ENCODE measurements at places on chromosomes 2 and 18.
A peak's percentile ranks its signal among the peaks of the same experiment; 100 is the strongest.

- H3K27me3 ChIP-seq: no peaks in the 10 kb centered on the region
- no peak overlapping the region for H3K27ac ChIP-seq
- H3K4me1 ChIP-seq: peaks cover 16% of the 10 kb centered on the region
- no peak overlapping the region for H3K4me3 ChIP-seq
- no peaks in the 10 kb centered on the region for H3K36me3 ChIP-seq
Observed at GRCh38 chr2:17587469-17587868, 47.0 kb downstream of the VSNL1 start.

- no peaks in the 10 kb centered on the region for H3K36me3 ChIP-seq
- H3K27me3 ChIP-seq: peaks cover 1% of the 10 kb centered on the region
- H3K27ac ChIP-seq: peak overlapping the region; percentile 49
- peaks cover 37% of the 10 kb centered on the region for H3K4me1 ChIP-seq
Observed at GRCh38 chr2:138035608-138036217, 71.4 kb downstream of the HNMT start.

- no peak overlapping the region for H3K27ac ChIP-seq
- peaks cover 5% of the 10 kb centered on the region for H3K36me3 ChIP-seq
- no peak for DNase-seq
- H3K4me3 ChIP-seq: no peak overlapping the region
- H3K4me1 ChIP-seq: no peaks in the 10 kb centered on the region
- H3K27me3 ChIP-seq: no peaks in the 10 kb centered on the region
Observed at GRCh38 chr18:26901020-26901419, 35.5 kb upstream of the AQP4 start.

DNA sequence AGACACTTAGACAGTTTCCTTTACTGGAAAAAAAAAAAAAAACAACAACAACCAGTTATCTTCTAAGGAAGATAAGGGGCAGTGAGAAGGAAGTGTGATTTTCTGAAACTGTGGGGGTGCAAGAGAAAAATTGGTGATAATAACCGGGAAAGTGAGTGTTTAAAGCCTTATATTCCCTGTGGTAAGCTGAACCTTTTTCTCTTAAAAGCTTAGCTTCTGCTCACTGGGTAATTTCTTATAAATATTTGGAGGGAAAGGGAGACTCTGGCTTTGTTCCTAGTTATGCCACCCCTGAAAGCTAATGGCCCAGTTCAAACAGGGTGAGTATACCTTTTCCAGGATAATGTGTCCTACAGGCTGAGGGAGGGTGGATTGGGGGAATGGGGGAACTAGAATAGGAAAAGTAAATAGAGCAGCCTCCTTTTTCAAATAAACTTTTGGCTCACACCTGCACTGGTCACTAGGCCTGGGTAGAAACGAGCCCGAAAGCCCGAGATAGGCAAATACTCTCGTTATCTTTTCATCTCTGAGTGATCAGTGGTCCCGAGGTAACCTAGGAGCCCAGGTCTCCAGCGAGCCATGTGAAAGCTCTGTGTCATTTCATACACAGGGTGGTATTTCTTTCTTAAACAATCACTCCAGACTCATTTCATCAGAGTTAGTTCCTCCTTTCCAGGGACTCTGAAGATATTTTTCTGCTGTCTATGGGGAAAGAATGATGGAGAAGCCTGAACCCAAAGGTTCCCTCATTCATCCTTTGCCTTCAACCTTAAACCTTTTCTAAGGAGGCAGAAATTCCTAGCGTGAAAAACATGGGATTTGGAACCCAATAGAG is 15.5 kb upstream of the SRBD1 start:
- H3K4me1 ChIP-seq: no peaks in the 10 kb centered on the region
- no peaks in the 10 kb centered on the region for H3K36me3 ChIP-seq
- peaks cover 5% of the 10 kb centered on the region for H3K27me3 ChIP-seq
- H3K27ac ChIP-seq: no peak overlapping the region
- H3K4me3 ChIP-seq: no peak overlapping the region
- no peak for DNase-seq

GRCh38 chr2:16417726-16418125 is 247.9 kb downstream of the CYRIA start:
- H3K27ac ChIP-seq: no peak overlapping the region
- H3K4me1 ChIP-seq: peaks cover 11% of the 10 kb centered on the region
- no peak for DNase-seq
- H3K4me3 ChIP-seq: no peak overlapping the region
- H3K27me3 ChIP-seq: no peaks in the 10 kb centered on the region
- peaks cover 4% of the 10 kb centered on the region for H3K36me3 ChIP-seq

GRCh38 chr2:210027608-210028007 is 25.2 kb downstream of the RPE start:
- no peak overlapping the region for H3K4me3 ChIP-seq
- peaks cover 22% of the 10 kb centered on the region for H3K36me3 ChIP-seq
- no peak overlapping the region for H3K27ac ChIP-seq
- no peak for DNase-seq

DNA sequence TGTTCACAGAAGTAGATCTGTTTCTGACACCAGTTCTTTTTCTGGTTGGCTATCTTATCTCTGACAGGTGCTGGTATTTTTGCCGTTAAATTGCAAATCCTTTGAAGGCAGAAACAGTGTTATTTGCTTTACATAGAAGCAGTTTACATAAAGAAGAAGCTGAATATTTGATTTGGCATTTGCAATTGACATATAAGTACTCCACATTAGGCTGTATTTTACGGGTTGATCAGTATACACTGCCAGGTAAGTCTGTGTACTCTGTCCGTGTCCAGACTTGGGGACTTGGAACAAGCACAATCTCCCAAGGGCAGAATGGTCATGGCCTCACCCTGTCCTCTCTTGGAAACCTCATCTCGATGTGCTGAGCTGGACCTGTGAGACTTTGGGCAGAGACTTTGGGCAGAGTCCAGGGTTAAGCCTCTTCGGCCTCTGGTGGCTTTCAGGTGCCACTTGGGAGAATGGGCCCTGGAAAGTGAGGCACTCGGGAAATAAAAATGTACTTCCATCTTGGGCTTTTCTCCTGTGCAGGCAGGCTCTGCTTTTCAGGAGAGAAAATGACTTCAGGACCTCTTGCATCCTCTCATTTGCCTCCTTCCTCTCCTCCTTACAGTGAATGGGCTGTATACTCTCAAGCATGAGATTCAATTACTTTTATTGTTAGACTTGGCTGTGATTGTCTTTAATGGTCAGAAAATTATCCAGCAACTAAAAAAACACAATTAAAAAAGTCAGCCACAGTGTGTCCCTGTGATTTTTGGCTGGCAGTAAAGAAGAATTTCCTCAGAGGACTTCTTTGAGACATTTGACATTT is 108.5 kb downstream of the RAPGEF4 start:
- H3K27ac ChIP-seq: no peak overlapping the region
- H3K4me3 ChIP-seq: no peak overlapping the region
- no peaks in the 10 kb centered on the region for H3K27me3 ChIP-seq

DNA sequence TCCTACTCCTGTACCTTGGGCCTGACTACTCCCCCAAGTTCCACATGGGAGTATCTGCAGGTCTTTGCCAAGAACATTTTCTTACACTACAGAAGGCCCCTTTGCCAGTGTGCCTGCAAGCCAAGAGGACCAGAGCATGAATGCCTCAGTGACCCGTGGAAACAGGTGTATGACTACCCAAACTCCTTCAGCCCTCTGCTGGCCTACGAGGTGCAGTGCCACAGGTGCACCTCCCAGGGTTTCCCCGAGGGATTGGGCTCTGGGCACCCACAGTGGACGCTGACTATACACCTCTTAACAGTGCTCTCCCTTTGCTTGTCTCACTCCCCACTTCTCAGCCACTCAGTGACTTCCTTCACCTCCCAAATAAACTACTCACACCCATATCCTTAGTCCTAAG is 91.4 kb downstream of the COL6A3 start:
- no peak for DNase-seq
- peaks cover 60% of the 10 kb centered on the region for H3K4me1 ChIP-seq
- H3K36me3 ChIP-seq: peaks cover 1% of the 10 kb centered on the region
- no peak overlapping the region for H3K4me3 ChIP-seq
- no peak overlapping the region for H3K27ac ChIP-seq

- peaks cover 2% of the 10 kb centered on the region for H3K4me1 ChIP-seq
- no peak for DNase-seq
- H3K4me3 ChIP-seq: no peak overlapping the region
- no peaks in the 10 kb centered on the region for H3K36me3 ChIP-seq
- peaks cover 2% of the 10 kb centered on the region for H3K27me3 ChIP-seq
Observed at GRCh38 chr2:49029406-49029805, 124.9 kb downstream of the FSHR start.

DNA sequence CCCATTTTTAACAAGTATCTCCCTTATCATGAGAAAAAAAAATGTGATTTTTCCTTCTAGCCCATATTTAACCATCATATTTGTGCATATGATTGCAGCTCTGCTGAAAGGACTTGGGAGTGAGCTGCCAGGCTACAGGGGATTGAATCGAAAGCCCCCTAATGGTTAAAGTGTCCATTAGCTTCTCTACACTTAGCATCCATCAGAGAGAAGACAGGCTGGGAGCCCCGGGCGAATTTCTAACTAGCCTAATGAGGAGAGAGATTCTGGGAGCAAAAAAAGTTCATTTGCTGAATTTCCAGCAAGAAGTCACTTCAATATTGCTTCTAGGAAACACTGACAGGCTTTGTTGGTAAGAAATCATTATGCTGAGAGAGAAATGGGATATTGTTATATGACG is 848.8 kb downstream of the TDRD15 start:
- H3K27ac ChIP-seq: no peak overlapping the region
- no peak overlapping the region for H3K4me3 ChIP-seq

DNA sequence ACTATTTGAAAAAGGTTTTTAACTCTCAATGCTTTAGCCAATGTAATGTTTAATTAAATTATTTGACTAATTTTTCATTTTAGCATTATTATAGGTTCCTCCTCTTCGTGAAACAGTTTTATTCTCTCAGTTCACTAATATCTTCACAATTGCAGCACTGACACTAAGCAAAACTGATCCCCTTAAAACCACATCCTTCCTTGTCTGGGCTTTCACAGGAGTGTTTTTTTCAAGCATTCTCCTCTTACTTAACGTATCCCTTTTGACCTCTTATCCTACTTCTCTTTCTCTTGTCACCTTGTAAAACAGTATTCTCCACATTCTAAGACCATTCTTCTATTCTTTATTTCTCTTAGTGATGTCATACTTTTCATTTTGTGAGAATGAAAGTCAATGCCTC is 112.8 kb downstream of the DSC3 start:
- no peak for DNase-seq
- H3K4me1 ChIP-seq: peaks cover 15% of the 10 kb centered on the region
- no peaks in the 10 kb centered on the region for H3K36me3 ChIP-seq
- H3K27me3 ChIP-seq: no peaks in the 10 kb centered on the region
- no peak overlapping the region for H3K27ac ChIP-seq

- H3K27ac ChIP-seq: no peak overlapping the region
- H3K27me3 ChIP-seq: peaks cover 68% of the 10 kb centered on the region
- no peaks in the 10 kb centered on the region for H3K4me1 ChIP-seq
- no peak overlapping the region for H3K4me3 ChIP-seq
- no peaks in the 10 kb centered on the region for H3K36me3 ChIP-seq
- no peak for DNase-seq
Observed at GRCh38 chr18:47558110-47558750, 306.8 kb upstream of the SKOR2 start.

- peak overlapping the region; percentile 95 for H3K27ac ChIP-seq
- H3K36me3 ChIP-seq: peaks cover 15% of the 10 kb centered on the region
- H3K4me1 ChIP-seq: peaks cover 44% of the 10 kb centered on the region
Observed at GRCh38 chr2:96824079-96824870, 8.2 kb downstream of the CNNM3 start.

- H3K4me3 ChIP-seq: no peak overlapping the region
- H3K27ac ChIP-seq: no peak overlapping the region
- no peaks in the 10 kb centered on the region for H3K27me3 ChIP-seq
- peaks cover 18% of the 10 kb centered on the region for H3K36me3 ChIP-seq
- no peaks in the 10 kb centered on the region for H3K4me1 ChIP-seq
Observed at GRCh38 chr2:119786295-119786694, 26.6 kb downstream of the PTPN4 start.

DNA sequence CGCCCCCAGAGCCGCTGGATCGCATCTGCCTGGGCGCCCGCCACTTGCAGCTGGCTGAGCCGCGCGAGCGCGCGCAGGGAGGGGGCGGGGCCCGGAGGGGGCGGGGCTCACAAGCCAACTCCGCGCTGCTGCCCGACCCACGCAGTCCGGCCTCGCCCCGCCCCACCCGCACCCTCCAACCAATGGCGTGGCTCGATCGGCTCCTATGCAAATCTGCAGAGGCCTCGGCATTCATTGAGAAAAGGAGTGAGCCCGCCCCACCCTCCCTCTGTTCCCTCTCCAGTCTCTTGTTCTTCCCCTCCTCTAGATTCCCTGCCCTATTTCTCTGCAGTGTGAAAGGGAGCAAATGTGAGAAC is at the start of gene ALK:
Gene ALK (minus strand): TSS at position 27 of the 356 bp plus-strand sequence. CDS start 927 bp downstream, outside the sequence.
- peaks cover 7% of the 10 kb centered on the region for H3K4me1 ChIP-seq
- peak within 1 kb of the TSS; percentile 52 for H3K4me3 ChIP-seq

DNA sequence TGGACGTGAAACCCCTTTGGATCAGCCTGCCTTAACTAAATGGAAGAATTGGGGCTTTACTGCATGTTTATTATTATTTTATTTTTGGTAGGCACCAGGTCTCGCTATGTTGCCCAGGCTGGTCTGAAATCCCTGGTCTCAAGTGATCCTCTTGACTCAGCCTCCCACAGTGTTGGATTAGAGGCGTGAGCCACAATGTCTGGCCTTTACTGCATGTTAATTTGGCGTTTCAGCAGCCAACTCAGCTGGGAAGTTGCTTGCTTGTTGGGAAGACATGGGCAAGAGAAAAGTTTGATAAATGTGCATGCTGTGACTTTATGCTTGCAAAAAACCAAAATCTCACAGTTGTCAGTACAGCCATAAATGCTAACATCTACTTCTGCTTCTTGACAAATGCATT is 105.1 kb downstream of the FMNL2 start:
- no peaks in the 10 kb centered on the region for H3K36me3 ChIP-seq
- H3K4me3 ChIP-seq: no peak overlapping the region
- no peak for DNase-seq
- H3K27ac ChIP-seq: peak overlapping the region; percentile 66
- peaks cover 33% of the 10 kb centered on the region for H3K4me1 ChIP-seq
- no peaks in the 10 kb centered on the region for H3K27me3 ChIP-seq

GRCh38 chr2:24175631-24176187 is 856 bp downstream of the FAM228A start:
- DNase-seq: no peak
- no peaks in the 10 kb centered on the region for H3K27me3 ChIP-seq
- H3K4me3 ChIP-seq: no peak overlapping the region
- no peaks in the 10 kb centered on the region for H3K4me1 ChIP-seq

DNA sequence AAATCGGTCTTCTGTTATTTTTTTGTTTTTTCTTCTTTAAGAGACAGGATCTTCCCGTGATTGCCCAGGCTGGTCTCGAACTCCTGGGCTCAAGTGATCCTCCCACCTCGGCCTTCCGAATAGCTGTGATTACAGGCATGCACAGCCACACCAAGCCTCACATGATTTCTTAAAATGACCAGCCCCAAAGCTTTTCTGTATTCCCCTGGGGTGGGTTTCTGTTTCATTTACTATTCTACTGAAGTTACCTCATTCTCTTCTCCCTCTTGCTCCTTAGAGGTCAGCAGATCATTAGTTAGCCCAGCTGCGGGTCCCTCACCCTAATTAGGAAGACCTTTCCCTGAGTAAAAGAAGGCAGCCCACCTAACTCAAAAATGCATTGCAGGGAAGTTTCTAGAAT is 27.6 kb downstream of the SLC1A4 start:
- H3K27ac ChIP-seq: no peak overlapping the region
- H3K27me3 ChIP-seq: no peaks in the 10 kb centered on the region
- peaks cover 3% of the 10 kb centered on the region for H3K4me1 ChIP-seq
- H3K4me3 ChIP-seq: no peak overlapping the region
- peaks cover 7% of the 10 kb centered on the region for H3K36me3 ChIP-seq
